ENCODE measurements at places on chromosomes 4 and X.

DNA sequence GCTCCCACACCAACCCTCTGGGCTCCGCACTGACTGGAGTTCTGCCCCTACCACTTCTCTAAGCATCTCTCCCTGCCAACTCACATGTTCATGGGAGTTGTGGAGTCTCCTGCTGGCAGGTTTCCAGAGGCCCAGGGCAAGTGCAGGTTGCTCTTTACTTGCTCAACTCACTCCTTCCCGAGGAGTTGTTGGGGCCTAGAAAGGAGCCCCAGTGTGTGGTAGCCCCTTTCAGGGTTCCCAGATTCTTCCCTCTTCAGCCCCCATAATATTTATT, 52.5 kb downstream of the POF1B start:
- no peak for DNase-seq

DNA sequence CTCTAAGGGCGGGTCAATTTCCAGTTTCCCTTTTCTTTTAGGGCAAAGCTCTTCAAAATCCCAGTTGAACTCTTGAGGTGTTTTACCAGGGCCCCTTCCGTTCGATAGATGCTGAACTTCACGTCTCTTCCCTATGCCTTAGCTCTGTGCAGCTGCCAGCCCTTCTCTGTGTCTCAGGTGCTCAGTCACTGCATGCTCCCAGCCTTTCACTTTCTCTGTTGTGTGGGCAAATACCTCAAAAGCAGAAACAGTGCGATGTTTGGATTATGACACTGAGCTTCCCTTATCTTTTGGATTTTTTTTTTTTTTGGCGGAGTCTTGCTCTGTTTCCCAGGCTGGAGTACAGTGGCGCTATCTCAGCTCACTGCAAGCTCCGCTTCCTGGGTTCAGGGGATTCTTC, 108.5 kb downstream of the CLDN22 start:
- DNase-seq: no peak

DNA sequence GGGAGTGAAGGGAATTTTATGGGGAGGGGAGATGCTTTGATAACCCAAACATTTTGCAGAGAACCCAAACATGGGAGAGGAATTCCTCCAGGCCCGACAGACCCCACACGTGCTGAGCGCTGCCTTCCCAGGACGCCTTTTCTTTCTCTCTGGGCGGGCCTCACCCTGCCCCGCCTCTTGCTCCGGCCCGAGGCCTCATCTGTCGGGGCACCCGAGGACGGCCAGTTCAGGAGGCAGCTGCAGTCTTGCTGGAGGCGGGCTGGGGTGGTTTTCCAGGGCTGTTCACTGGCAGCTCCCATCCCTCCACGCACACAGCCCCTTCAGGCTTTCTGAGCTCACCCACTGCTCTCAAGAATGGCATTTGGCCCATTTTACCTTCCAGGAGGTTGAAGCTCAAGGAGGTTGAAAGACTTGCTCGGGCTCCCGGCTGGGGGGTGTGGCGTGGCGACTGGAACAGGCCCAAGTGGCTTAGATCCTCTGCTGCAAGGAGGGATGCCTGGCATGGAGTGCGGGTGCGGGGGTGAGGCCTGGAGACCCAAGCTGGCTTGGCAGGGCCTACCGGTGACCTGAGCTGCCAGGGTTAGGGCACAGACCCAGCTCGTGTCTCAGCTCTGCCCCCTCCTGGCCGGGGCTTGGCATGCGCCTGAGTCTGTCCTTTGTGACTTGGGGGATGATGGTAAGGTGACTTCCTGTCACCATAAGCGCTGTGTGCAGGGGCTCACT, 99.2 kb downstream of the PSAPL1 start:
- DNase-seq: peak; percentile 51

- no peak for DNase-seq
Measured at GRCh38 chr4:188196134-188196735, 57.0 kb downstream of the TRIML1 start.

- no peak for DNase-seq
Measured at GRCh38 chr4:83582289-83582785, 46.4 kb downstream of the GPAT3 start.
